ENCODE measurements at places on chromosomes 7 and 10.

GRCh38 chr10:102007796-102008195 is 48.2 kb downstream of the ARMH3 start:
- no peak for DNase-seq

- DNase-seq: no peak
Measured at GRCh38 chr10:74851831-74852230, 25.4 kb downstream of the KAT6B start.

- DNase-seq: no peak
Measured at GRCh38 chr10:26278295-26278694, 61.7 kb downstream of the GAD2 start.

DNA sequence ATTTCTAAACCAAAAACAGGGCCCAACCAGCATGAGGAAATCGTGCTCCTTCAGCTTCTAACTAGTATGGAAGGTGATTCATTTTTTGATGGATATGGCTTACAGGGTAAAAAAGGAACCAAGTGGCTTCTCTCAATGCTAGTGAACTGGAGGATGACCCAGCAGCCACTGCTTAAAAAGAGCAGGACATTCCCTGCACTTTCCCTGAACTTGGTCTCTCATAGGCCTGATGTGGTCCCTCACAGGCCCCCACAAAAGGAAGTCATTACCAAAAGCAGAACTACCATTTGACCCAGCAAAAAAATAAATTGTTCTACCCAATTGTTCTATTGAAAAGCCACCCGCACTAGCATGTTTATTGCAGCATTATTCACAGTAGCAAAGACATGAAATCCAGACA is 188.8 kb downstream of the CALN1 start:
- no peak for DNase-seq

DNA sequence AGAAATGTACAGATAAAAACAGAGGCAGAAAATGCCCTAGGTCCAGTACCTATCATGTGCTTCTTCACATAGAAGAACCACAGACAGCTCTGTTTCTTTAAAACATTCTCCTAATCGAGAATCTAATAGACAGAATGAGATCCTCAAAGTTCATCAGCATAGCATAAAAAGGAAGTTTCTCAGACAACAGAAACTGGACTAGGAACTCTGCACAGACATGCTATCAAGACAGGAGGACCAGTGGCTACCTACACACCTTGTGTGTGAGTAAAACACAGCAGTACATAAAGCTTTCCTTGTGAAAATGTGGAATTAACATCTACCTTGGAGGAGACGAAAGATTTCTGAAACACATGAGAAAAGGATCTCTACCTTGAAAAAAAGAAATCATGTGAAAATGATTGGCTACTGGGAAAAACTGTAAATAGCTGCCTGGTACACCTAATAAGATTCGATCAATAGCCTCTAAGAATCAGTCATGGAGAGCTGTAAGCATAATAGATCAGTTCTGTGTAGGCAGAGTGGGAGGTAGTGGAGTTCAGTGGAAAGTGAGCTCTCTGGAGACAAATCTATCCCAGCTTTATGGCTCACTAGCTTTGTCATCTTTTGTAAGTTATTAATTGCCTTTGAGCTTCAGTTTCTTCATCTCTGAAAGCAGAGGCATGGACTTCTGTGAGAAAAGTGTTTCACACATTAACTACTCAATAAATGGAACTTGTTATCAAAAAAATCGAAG is 26.7 kb downstream of the ELAPOR2 start:
- no peak for DNase-seq

DNA sequence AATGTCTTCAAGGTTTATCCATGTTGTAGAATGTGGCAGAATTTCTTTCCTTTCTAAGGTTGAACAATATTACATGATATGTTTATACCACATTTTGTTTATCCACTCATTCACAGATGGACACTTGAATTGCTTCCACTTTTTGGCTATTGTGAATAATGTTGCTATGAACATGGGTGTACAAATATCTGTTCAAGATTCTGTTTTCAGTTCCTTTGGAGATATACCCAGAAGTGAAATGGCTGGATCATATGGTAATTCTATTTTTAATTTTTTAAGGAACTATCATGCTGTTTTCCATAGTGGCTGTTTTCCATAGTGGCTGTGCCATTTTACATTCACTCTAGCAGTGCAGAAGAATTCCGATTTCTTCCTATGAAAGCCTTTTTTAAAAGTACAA is 194.7 kb upstream of the GRB10 start:
- DNase-seq: no peak

DNA sequence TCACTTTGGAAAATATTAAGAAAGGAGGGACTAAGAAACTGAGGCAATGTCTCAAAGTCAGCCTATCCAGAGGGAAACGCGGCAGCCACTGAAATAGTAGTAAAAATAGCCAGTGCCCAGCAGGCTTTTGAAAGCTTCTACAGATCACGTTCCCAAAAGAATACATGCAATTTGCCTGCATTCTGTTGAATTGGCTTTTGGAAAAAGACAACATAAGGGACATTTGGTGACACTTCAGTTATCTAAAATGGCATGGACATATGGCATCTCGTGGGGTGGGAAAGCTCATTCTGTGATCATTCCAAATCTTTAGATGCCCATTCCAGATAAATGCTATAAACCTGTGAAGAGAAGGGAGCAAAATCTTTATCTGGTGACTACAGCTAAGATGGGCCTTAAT is 82.8 kb upstream of the PDE1C start:
- no peak for DNase-seq

- DNase-seq: no peak
Measured at GRCh38 chr7:128075242-128076095, 44.2 kb upstream of the LRRC4 start.

GRCh38 chr7:131391145-131391544 is 63.5 kb downstream of the MKLN1 start:
- no peak for DNase-seq

DNA sequence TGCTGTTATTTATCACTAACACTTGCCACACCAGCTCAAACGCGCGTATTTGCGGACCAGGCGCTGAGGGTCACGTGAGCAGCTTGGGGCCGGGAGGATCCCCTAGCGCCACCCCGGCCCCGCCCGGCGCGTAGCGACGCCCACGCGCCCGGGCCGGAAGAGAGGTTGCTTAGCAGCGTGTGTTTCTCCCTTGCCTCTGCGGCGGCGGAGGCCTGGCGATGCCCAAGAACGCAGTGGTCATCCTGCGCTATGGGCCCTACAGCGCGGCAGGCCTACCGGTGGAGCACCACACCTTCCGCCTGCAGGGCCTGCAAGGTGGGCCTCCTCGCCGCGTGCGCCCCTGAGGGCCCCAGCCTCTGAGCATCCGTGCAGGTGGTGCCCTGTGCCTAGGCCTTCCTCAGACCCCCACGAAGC is at the start of gene C10orf53:
TSS of gene C10orf53 (plus strand) at position 172 of the 414 bp plus-strand sequence. CDS start at position 219, 47 bp downstream.
- DNase-seq: no peak

DNA sequence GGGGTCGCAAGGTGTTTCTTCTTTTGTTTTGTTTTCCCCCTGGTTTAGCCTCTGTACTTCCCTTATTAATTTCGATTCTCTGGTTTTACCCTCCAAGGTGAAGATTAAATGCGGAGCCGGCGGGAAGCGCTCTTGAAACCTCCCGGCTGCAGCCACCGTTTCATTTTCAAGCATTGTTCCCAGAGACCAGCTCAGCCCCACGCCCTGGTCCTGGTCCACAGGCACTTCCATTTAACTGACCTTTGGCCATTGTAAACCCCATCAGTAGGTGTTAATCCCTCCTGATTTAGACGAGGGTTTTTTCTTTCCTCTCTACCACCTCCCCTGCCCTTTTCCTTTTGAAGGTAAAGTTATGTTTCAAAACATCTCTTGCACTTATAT is 39.2 kb upstream of the ENO4 start:
- DNase-seq: no peak

Measured in stimulated activated CD8-positive, alpha-beta memory T cell treated with anti-CD3 and anti-CD28 coated beads, Interleukin-7, amount 100 ng/mL, for 24 hours (primary cell).